ENCODE measurements at places on chromosomes 11 and 22.

GRCh38 chr11:80782135-80782885 lies 1341.5 kb upstream of the TENM4 start:
- DNase-seq: no peak

DNA sequence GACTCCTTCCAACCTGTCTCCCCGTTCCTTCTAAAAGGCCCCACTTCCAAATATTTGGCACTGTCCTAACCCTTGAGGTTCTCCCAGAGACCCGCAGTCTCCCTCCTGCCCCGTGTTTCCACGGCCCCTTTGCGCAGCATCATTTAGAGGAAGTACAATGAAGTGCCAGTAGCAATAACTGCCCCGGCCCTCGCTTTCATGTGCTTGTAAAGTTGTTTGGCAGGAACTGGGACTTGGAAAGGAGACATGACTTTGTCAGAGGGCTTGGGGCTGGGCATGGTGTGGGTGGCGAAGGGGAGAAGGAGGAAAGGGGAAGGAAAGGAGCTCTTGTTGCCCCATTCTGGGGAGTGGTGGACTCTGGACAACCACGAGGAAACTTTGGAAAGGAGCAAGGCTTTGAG lies 2.6 kb downstream of the CD44 start:
- no peak for DNase-seq

DNA sequence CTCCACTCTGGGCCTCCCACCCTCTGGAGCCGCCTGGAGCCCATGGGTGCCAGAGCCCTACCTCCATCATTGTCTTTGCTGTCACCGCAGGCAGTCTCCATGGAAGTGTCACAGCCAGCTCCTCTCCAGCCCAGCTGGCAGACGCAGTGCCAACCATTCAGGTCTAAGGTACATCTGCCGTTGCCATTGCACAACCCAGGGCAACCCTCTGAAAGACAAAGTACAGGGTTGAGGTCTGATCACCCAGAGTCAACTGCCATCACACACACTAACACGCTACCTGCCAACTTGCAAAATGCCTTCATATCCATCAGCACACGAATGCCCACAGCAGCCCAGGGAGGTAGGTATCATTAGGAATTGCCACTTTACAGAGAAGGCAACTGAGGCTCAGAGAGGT lies 196.3 kb upstream of the NARS2 start:
- DNase-seq: no peak

- no peak for DNase-seq
Observed at GRCh38 chr11:125390946-125391345, 105.1 kb downstream of the FEZ1 start.

GRCh38 chr11:132719684-132720083 lies 812.6 kb downstream of the OPCML start:
- DNase-seq: no peak

- no peak for DNase-seq
Observed at GRCh38 chr11:69985331-69985640, 92.8 kb upstream of the ANO1 start.

GRCh38 chr22:18110194-18110953 lies at the start of gene TUBA8:
Gene TUBA8, plus strand, starts transcription at chr22:18110809. Its CDS starts 57 bp downstream, at chr22:18110866.
- DNase-seq: peak; percentile 22

GRCh38 chr11:72224564-72225410 lies at the start of gene INPPL1:
Gene INPPL1, plus strand, starts transcription at chr11:72224767. Its CDS starts 218 bp downstream, at chr11:72224985.
- no peak for DNase-seq

Measured in stimulated activated CD8-positive, alpha-beta memory T cell treated with anti-CD3 and anti-CD28 coated beads, Interleukin-15, amount 100 ng/mL, for 4 hours (primary cell).